ENCODE measurements at places on chromosomes 1 and 21.

GRCh38 chr1:80987106-80987505 is 813.6 kb upstream of the ADGRL2 start:
- no peak for DNase-seq

GRCh38 chr1:160400223-160400645 is at the start of gene VANGL2:
TSS of gene VANGL2 (plus strand) at chr1:160400564. CDS start at chr1:160415838, 15,274 bp downstream.
- peak; percentile 72 for DNase-seq

DNA sequence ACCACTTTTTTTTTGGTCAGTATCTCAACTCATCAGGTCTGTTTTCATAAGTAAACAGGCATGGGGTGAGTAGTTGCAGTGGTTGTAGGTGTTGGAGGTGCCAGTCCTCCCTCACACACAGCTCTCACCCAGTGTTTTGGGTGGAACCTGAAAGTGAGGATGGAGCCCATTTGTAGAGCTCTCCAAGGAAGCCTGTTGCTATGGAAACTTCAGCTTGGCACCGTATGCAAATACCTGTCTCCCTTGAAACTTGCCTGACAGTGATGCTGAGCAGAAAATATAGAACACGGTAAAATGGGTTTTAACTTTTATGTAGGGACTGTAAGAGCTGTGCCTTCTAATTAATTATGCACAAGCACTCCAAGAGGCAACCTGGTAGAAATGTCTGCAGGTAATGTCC is 214.1 kb downstream of the AJAP1 start:
- no peak for DNase-seq

DNA sequence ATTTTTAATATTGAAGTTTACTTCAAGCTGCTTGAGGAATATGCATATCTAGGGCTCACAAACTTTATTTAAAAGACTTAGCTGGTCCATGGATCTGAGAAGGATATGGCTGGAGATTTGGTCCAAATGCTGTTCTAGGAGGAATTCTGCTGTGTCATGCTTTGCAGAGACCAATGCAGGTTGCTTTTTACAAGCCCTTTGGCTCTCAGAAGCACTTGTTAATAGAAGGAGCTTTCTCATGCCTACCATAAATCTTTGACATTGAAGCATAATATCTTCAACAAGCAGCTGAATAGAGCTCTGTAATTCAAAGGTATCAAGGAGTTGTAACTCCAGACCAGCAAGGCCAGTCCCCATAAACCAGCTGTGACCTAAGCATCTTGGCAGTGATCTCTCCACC is 299.1 kb downstream of the HHAT start:
- no peak for DNase-seq

DNA sequence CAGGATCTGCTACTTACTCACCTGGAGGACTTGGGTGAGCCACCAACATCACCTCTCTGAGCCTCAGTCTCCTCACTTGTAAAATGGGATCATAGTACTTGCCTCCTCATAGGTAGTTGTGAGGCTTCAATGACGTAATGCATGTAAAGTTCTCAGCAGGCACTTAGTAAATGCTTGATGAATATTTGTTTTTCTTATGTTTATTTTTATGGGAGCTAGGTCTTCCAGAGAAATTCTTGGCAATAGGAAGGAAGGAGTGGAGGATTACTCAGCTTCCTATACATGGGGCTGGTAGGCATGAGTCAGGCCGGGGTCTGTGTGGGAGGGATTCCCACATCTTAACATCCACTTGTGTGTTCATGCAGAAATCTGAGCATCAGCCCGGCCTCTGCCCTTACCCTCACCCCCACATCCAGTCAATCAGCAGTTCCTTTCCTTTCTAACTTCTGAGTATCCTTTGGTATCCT is 95.4 kb upstream of the USP24 start:
- no peak for DNase-seq

- DNase-seq: no peak
Observed at GRCh38 chr1:117580436-117580835, 25.4 kb upstream of the TENT5C start.

- DNase-seq: no peak
Observed at GRCh38 chr1:173241528-173242347, 34.6 kb upstream of the TNFSF4 start.

DNA sequence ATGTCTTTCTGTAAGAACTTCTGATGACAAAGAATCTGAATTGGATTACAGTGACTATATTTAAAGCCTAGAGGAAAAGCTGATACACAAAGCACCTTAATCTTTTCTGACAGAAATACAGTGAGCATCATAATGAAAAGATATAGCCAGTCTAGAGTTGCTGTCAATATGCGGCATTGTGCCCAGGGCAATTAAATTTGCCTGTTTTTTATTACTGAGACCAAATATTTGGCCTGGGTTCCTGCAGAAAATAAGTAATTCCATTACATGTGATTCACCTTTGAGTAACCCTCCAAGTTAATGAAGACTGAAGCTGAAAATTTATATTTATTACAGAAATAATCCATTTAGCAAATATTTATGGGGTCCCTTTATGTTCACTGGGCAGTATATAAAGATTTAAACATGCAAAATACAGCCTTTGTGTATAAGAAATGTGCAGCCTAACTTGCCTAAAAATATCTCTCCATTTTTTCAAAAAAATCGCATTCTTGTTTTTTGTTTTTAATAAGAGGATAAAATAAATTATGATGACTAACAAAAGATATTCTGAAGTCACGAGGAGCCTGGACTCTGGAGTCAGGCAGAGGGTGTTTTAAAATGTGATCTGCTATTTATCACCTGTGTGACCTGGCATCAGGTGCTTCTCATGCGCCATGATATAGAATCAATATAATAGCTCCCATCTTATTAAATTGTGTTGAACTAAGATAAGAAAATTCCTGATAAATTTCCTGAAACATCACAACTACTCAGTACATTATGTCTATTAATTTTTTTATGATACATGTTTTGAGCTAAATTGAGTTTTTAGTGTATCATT is 83.6 kb downstream of the SGIP1 start:
- no peak for DNase-seq

- no peak for DNase-seq
Observed at GRCh38 chr1:212295579-212295978, 10.4 kb downstream of the PPP2R5A start.

- no peak for DNase-seq
Observed at GRCh38 chr1:171434717-171435346, 50.5 kb upstream of the PRRC2C start.

DNA sequence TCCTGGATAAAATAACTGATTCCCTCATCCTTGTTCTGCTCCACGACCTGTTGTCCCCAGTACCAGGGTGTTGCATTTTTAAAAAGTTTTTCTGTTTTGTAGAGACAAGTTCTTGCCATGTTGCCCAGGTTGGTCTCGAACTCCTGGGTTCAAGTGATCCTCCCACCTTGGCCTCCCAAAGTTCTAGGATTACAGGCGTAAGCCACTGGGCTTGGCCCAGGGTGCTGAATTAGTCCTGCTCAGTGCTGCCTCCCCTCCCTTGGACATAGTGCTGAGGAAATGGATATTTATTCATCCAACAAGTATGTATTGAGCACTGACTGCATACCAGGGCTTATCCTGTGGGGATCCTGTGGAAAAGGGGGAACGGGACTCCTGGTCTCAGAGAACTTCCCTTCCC is 126.4 kb downstream of the PTPRU start:
- no peak for DNase-seq

- DNase-seq: no peak
Observed at GRCh38 chr1:169163059-169163458, 56.6 kb downstream of the ATP1B1 start.
